ENCODE measurements at places on chromosomes 6 and 20.
A peak's percentile ranks its signal among the peaks of the same experiment; 100 is the strongest.

GRCh38 chr6:6686748-6687601 is 98.5 kb downstream of the LY86 start:
- DNase-seq = peak; percentile 94

- DNase-seq = no peak
These were observed 104.9 kb upstream of the TFAP2D start for GRCh38 chr6:50608421-50608820.

GRCh38 chr20:45114465-45115385 is at the start of gene WFDC5:
WFDC5 (minus strand) TSS chr20:45115174; CDS start chr20:45115083, 91 bp downstream.
- DNase-seq = no peak

GRCh38 chr6:157563611-157564284 is 182.8 kb downstream of the ZDHHC14 start:
- DNase-seq = no peak

- no peak for DNase-seq
These were observed 1.2 kb upstream of the PARD6B start for GRCh38 chr20:50729901-50730764.

- DNase-seq = no peak
These were observed 20.8 kb upstream of the CHRNA4 start for GRCh38 chr20:63381781-63382431.

DNA sequence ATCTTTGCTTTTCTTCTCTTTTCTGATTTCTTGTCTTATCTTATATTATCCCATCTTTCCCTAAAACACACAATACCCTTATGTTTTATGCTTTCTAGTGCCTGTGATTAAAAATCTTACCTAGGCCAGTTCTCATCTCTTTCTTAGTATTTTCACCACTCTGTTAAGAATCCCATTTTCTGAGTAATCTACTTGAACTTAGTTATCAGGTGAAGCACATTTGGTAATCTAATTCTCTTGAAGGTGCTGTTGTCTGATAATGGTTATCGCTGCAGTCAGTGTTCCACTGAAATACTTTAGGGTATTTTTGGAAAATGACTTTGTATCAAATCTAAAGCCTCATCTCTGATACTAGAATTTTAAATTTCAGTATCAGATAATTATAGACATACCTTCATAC is 192.5 kb upstream of the MAN1A1 start:
- DNase-seq = no peak

DNA sequence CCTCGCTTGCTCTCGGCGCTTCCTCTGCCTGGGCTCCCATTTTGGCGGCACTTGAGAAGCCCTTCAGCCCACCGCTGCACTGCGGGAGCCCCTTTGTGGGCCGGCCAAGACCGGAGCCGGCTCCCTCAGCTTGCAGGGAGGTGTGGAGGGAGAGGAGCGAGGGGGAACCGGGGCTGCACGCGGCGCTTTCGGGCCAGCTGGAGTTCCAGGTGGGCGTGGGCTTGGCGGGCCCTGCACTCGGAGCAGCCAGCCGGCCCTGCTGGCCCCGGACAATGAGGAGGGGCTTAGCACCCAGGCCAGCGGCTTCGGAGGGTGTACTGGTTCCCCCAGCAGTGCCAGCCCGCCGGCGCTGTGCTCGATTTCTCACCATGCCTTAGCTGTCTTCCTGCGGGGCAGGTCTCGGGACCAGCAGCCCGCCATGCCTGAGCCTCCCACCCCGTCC is 10.2 kb upstream of the SRPK1 start:
- DNase-seq = no peak

DNA sequence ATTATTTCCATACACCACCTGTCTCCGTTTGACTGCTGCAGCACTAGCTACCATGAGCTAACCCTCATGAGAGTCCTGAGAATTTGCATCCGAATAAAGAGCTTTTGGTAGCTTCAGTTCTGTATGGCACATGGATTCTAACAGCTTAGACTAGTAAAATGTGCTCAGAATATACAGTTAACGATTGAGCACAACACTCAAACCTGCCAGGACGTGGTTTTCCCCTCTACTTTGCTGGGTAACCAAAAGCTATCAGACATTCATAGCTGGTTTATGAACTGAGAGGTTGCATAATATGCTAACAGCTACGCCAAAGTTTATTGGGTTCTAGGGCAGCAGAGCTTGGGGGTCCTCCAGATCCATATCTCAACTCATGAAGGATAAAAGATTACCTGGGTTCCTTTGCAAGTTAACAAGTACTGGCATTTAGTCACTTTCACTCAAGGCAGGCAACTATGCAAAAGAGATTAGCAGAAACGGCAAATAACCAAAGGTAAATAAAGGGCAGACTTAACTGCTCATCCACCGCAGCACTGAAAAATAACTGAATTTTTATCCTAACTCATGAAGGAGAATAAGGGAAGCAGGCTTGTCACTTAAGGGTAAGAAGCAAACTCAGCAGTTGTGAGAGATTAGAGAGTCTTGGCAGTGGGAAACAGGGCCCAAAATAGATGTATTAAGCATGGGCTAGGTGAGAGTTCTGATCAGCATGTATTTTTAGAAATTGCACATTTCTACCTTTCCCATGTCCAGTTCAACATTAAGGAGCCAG is 29.4 kb downstream of the NUDT3 start:
- no peak for DNase-seq
